ENCODE measurements at places on chromosomes 11 and 22.

DNA sequence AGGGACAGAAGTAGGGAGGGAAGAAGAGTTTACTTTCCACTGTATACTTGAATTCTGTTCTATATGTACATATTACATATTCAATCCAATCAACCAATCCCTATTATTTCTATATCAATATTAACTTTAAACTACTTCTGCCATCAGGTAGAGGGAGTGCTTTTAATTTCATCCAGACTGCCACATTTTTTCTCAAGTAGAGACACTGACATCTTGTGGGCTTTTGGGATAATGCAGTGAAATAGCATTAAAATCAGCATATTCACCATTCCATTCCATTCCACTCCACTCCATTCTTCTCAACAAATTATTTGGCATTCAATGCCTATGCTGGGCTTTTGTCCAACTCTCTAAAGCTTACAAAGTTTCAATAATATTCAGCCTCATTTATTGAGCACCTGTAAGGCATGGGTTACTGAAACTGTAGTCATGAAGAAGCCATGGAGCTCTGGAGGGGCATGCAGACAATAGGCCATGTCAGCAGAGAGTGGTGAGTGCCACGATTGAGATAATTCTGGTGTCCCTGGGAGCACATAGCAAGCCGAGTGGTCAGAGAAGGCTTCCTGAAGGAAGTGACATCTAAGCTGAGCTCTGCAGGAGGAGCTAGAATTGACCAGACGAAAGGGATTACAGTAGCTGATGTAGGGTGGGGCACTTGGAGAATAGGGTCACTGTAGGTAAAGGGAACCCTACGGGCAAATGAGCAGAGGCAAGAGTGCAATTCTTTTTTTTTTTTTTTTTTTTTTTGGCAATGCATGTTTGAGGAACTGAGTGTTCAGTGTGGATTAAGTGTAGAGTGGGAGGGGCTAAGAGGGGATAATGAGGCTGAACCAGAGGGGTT is 12.8 kb upstream of the CLPB start:
- peak; percentile 80 for DNase-seq

GRCh38 chr11:10502770-10503169 is 38.2 kb downstream of the RNF141 start:
- no peak for DNase-seq

- DNase-seq, result no peak
These were observed at the start of gene SPON1 for GRCh38 chr11:13962562-13963168. Gene SPON1, plus strand, starts transcription at chr11:13962723. Its CDS starts 182 bp downstream, at chr11:13962905.

DNA sequence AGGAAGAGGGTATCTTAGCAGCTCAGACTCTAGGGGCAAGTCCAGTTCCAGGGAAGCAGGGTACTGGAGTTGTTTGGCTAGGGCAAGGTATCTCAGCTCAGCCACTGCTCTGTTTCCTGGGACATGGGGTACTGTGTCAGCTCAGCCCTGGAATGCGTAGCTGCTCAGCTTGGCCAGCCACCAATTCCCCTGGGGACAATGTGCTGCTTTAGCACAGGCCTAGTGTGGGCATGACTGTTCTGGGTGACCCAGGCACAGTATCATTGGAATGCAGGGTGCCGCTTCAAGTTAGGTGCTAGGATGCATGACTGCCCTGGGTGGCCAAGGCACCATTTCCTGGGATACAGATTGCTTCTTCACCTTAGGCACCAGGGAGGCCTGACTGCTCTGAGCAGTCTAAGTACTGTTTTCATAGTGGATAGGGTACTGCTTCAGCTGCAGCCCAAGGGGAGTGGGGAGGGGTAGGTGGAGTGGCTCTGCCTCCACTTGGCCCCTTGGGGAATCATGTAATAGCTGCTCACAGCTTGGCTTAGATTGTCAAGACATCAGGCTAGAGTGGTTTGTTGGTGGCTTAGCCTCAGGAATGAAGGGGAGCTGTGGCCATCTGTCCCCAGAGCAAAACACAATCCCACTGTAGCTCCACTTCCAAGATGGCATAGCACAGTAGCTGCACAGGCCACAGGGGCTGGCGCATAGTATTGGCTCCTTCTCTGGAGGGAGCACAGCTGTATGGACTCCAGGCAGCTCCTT is 36.0 kb downstream of the MADD start:
- DNase-seq, result no peak

DNA sequence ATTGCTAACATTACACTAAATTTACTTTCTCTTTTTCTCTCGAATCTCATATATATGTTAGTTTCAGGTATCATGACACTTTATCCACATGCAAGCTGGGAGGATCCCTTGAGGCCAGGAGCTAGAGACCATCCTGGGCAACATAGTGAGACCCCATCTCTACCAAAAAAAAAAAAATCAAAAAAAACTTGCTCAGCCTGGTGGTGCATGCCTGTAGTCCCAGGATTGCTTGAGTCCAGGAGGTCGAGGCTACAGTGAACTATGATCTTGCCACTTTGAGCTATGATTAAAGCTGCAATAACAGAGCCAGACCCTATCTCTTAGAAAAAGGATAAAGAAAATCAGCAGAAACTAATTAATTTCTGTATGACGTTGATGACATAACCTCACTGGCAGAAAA is 3.7 kb upstream of the UPK3A start:
- DNase-seq, result no peak
